ENCODE measurements at places on chromosomes 16 and 17.
A peak's percentile ranks its signal among the peaks of the same experiment; 100 is the strongest.

- DNase-seq: peak; percentile 86
Measured at GRCh38 chr16:71807905-71808592, 585 bp downstream of the AP1G1 start.

DNA sequence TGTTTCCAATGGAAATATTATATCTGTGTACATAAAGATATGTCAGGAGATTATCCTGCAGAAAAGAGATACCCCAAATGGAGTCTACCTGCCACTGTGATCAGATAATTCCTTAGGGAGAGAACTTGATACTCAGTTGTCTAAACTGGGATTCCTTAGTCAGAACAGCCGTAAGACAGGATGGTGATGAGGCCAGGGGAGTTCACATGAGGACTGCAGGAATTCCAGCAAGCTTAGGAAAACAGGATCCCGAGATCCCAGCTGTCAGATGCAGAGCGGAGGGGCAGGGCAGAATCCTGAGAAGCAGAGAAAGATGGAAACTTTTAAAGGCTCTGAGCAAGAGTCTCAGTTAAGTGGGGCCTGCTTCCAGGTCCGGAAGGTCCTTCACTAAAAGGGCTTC, 4.7 kb downstream of the KRABD2 start:
- DNase-seq: no peak

- peak; percentile 86 for DNase-seq
Measured at GRCh38 chr16:2473999-2474876, 689 bp upstream of the TBC1D24 start.

DNA sequence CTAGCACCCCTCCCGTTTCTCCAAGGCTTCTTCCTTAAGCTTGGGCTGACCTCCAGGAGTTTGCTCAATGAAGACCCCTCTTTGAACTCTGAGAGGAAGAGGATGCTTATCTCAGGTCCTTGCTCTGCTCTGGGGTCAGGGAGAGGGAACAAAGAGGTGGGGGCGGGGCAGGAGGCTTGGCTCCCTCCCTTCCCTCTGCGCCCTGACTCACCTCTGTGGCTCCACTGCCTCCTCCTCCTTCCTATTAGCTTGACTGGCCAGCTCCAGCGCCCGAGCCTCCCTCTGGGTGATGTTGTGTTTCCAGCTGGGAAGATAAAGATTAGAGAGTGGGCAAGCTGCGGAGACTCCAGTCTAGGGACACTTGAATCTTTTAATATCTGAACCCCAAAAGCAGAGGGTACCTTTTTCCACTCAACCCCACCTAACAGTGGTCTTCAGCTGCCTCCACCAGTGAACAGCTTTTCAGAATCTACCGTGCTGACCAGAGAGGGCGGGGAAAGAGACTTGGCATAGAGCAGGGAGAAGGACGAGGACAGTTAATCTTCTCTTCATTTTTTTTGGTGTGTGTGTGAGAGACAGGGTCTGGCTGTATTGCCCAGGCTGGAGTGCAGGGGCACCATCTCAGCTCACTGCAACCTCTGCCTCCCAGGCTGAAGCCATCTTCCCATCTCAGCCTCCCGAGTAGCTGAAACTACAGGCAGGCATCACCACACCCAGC, 6.7 kb downstream of the GIP start:
- no peak for DNase-seq

- DNase-seq: no peak
Measured at GRCh38 chr17:71085238-71086033, 916.1 kb downstream of the KCNJ2 start.

DNA sequence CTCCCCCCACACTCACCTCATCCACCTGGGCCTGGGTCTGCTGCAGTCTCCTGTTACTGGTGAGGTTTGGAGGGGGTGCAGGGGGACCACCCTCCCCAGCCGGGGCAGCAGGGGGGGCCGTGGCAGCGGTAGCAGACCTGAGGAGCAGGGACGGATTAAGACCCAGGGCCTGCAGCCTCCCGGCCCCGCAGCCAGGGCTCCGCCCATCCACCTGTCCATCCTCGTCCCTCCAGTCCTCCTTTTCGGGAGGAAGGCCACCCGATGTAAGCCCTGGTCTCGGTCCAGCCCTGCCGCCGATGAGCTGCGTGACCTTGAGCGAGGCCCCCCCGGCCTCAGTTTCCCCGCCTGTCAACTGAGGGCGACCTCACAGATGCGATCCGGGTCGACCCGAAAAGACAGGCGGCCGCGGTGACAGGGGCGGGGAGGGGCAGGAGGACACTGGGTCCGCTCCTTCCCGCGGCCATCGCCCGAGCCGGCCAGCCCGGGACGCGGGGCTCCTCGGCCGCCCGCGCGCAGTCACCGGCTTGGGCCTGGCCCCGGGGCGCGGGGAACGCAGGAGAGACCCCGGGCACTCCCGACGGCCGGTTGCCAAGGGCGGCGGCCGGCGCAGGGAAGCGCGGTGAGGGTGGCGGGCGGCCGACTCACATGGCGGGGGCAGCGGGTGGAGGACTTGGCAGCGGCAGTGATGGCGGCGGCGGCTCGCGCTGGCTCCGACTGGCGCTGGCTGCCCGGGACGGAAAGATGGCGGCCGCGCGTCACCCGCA, at the start of gene VAMP2:
Gene VAMP2, minus strand, starts transcription at position 716 of the 764 bp plus-strand sequence. Its CDS starts 69 bp downstream, at position 647.
- peak; percentile 95 for DNase-seq

DNA sequence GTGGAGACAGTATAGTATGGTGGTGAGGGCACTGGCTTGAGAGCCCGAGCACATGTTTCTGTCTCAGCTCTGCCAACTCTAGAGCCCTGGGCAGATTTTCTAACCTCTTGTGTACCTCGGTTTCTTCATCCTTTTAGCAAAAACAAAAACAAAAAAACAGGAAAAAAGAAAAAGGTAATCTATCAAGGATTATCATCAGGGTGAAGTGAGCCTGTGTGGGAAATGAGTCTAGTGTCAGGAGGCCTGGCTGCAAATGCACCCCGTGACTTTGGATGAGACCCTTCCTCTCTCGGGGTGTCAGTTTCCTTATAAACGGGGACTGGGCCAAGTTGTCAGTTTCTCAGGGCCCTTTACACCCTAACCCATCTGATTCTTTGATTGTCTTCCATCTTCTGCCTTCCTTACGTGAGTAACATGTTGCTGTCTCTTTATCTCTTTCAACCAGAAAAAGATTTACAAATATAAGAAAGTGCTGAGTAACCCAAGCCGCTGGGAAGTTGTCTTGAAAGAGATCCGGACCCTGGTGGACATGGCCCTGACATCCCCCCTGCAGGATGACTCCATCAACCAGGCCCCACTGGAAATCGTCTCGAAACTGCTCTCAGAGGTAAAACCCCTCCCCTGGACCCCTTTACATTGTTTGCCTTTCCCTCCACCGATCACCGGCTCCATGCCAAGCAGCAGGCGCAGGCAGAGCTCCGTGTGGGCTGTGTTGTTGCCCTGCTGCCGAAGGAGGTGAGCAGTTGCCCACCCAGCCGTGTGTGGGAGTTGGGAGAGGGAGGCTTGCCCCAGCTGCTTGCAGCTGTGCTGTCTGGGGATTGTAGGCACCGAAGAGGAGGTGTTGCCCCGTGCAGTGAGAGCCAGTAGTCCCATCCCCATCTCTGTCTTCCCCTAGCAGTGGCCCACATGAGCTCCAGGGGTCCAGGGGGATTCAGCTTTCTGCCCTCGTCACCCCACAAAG, 127.1 kb upstream of the PLCG2 start:
- no peak for DNase-seq

- DNase-seq: no peak
Measured at GRCh38 chr17:66398617-66399016, 96.2 kb downstream of the PRKCA start.

DNA sequence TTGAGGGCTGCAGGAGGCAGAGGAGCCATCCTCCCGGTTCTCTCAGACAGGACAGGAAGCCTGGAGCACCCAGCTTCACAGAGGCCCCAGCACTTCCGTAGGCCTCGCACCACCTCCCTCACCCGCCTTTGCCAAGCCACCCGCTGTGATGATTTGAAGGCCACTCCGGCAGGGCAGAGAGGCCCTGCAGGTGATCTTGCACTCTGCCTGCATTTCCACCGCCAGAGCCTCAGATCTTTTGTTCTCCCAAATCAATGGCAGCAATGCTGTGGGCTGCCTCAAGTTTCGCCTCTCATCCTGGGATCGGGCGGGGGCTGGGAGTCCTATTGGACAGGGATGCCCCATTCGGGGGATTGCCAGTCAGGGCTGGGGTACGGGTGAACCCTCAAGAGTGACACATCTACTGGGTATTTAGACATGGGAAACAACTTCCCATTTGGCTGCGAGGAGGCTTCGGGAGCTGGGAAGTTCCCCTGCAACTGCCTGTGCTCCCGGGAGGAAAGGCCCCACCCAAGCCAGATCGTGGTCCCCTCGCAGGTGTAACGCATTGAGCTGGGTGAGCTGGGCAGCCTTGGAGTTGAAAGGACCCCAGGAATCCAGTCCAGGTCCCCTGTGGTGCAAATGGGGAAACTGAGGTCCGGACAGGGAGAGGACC, 34.8 kb upstream of the PEMT start:
- DNase-seq: no peak

DNA sequence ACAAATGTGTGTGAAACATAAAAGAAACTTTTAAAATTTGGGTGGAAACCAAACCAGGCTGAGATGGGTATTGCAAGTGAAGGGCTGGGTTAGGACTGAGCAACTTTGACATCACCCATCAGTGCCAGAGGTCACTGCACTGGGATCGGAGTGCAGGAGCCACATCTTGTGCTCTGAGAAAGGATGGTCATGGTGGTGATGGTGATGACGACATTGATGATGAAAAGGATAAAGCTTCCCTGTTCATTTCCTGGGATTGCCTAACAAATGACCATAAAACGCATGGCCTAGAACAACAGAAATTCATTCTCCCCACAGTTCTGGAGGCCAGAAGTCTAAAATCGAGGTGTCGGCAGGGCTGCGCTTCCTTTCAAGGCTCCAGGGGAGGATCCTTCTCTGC, 324.0 kb downstream of the MAF start:
- DNase-seq: no peak

GRCh38 chr17:55768936-55769624, 18.2 kb downstream of the PCTP start:
- no peak for DNase-seq

DNA sequence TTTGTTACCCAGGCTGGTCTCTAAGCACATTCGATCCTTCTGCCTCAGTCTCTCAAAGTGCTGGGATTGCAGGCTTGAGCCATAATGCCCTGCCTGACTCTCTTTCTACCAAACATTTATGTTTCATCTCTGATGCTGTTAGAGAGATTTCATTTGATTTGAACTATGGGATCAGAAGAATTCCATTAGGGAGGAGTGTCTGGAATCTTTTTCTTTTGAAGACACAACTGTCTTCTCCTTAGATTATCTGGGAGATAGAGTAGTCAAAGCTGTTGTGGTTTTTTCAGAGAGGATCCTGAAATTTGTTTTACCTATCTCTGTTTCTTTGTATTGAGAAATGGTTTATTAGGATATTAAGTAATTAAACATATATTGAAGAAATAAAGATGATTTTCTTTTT, 29.4 kb downstream of the WIPF2 start:
- DNase-seq: no peak

GRCh38 chr17:79619196-79619595, 8.3 kb upstream of the RBFOX3 start:
- DNase-seq: peak; percentile 30

DNA sequence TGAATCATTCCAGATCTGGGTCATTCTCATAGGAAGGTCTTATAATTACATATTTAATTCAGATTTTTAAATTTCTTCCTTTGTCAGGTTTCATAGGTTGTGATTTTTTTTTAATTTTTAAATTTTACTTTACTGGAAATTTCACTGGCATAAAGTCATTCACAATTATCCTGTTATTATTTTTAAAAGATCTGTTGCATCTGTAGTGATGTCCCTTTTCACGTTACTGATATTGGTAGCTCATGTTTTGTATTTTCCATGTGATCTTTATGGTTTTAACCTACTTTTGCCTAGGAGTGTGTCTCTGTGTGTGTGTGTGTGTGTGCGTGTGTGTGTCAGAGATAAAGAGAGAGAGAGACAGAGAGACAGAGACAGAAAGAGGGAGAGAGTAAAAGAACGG, 216.6 kb upstream of the KCNJ16 start:
- no peak for DNase-seq

DNA sequence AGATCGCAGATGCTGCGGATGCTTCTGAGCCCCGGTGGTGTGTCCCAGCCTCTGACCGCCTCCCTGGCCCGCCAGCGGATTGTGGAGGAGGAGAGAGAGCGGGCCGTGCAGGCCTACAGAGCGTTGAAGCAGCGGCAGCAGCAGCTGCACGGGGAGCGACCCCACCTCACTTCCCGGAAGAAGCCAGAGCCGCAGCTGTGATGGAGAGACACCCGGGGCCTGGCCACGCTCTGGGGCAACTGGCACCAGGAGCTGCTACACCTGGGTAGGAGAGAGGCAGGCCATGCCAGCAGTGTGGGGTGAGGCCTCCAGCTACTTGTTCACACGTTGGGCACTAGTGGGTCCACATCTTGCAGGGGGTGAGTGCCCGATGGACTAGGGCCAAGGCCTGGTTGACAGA, 6.0 kb downstream of the CCDC137 start:
- DNase-seq: no peak

GRCh38 chr16:79154086-79154485, 446.5 kb downstream of the MAF start:
- no peak for DNase-seq

- no peak for DNase-seq
Measured at GRCh38 chr16:85588562-85589503, 24.3 kb upstream of the GSE1 start.

- peak; percentile 82 for DNase-seq
Measured at GRCh38 chr17:48612854-48613691, 2.0 kb downstream of the HOXB8 start.

DNA sequence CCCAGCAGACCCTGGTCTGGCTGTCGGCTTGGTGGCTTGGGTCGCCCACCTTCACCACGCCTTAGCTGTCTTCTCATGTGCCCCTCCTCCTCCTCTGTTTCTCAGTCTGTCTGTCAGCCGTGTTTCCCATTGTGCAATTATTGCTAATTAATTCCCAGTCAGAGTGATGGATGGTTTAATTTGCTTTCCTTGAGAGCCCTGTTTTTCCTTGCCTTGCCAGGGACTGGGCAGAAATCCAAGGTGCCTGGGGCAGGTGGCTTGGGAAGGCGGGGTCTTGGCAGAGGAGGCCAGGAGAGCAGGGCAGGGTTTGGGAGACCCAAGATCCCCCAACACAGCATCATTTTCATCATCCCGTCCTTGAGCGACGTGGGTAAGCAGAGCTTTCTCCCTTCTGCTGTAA, 21.3 kb downstream of the NECAB2 start:
- DNase-seq: no peak

DNA sequence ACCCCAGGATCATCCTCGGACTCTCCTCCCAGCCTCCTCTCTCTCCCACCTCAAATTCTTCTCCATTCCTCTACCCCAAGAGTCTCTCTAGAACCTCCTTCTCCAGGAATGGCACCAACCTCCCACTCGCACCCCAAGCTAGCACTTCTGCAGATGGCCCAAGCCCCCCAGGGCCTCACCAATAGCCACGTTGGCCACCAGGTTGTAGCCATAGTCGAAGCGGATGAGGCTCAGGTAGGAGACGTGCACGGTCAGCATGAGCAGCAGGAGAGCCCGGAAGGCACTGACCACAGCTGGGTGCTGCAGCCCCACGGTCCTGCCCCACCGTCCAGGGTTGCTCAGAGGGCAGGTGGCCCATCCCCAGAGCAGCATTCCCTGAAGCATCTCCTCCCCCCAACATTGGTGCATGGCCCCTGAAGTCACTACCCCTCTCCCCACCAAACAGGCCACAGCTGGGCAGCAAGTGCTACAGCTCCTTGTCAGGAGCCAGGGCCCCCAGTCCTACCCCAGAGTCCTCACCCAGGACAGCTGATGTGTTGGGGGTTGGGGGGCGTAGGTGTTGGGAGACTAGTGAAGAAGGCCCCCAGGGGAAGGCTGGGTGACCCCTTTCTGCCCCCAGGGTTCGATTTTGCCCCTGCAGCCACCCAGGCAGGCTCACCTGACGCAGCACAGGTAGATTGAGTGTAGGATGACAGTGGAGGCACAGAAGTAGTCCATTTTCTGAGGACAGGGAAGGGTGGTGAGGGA, 5.3 kb downstream of the PNMT start:
- DNase-seq: no peak

Measured in activated effector memory CD4-positive, alpha-beta T cell treated with anti-CD3 and anti-CD28 coated beads, Interleukin-2, amount 50 U/mL, for 16 hours (primary cell).